ENCODE measurements at places on chromosomes 4 and X. TPM values are rescaled to one million over a fixed set of nuclear protein-coding genes. Genes with fewer than 3 reads are reported as not detected.
A peak's percentile ranks its signal among the peaks of the same experiment; 100 is the strongest.

Gene DCHS2
- total RNA-seq, result 0.05 TPM

Gene TEX13B
- not detected for total RNA-seq

Gene FABP2
- total RNA-seq, result not detected

Gene AKAP14
- not detected for total RNA-seq

Gene FBXL5
- total RNA-seq, result 20.6 TPM

Gene PRSS48
- total RNA-seq, result not detected

Gene AADAT
- total RNA-seq, result 15.4 TPM

Gene MAGEC1
- not detected for total RNA-seq

Gene NDP
- not detected for total RNA-seq

Gene DSPP
- total RNA-seq, result not detected

GRCh38 chr4:80897537-80898303 lies 132.8 kb upstream of the BMP3 start:
- H3K4me3 ChIP-seq, result no peak overlapping the region
- no peak overlapping the region for H3K27ac ChIP-seq
- H3K36me3 ChIP-seq, result no peaks in the 10 kb centered on the region
- no peaks in the 10 kb centered on the region for H3K4me1 ChIP-seq
- no peak for DNase-seq

DNA sequence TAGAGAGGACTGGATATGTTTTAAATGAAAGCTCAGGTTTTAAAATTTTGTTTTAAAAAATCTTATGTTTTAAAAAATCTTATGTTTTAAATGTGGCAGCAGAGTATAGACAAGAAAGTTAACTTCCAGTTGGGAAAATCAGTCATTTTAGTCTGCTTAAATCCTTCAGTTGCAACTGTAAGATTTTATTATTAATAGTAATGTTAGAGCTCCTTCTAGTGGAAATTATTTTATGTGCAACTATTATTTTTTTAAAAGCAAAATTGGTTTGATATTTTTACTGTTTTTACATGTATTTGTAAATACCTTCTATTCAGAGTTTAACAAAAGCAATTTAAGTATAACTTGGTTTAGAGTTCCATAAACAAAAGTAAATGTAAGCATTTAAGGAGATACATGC lies 8.5 kb upstream of the NUDT6 start:
- peaks cover 26% of the 10 kb centered on the region for H3K36me3 ChIP-seq
- H3K4me1 ChIP-seq, result no peaks in the 10 kb centered on the region
- H3K27ac ChIP-seq, result no peak overlapping the region
- no peak overlapping the region for H3K4me3 ChIP-seq
- no peaks in the 10 kb centered on the region for H3K27me3 ChIP-seq
- no peak for DNase-seq

- no peak overlapping the region for H3K4me3 ChIP-seq
- H3K27me3 ChIP-seq, result no peaks in the 10 kb centered on the region
- H3K27ac ChIP-seq, result no peak overlapping the region
- DNase-seq, result no peak
- peaks cover 2% of the 10 kb centered on the region for H3K4me1 ChIP-seq
These were observed 44.7 kb upstream of the AFAP1 start for GRCh38 chr4:7984286-7984925.

GRCh38 chr4:167052631-167053091 lies 181.6 kb downstream of the SPOCK3 start:
- H3K27ac ChIP-seq, result no peak overlapping the region
- H3K27me3 ChIP-seq, result no peaks in the 10 kb centered on the region
- no peak overlapping the region for H3K4me3 ChIP-seq
- H3K36me3 ChIP-seq, result no peaks in the 10 kb centered on the region
- no peaks in the 10 kb centered on the region for H3K4me1 ChIP-seq

- no peak for DNase-seq
- no peak overlapping the region for H3K4me3 ChIP-seq
- H3K27me3 ChIP-seq, result no peaks in the 10 kb centered on the region
- H3K4me1 ChIP-seq, result no peaks in the 10 kb centered on the region
These were observed 639.7 kb downstream of the TRIML1 start for GRCh38 chr4:188778905-188779304.

DNA sequence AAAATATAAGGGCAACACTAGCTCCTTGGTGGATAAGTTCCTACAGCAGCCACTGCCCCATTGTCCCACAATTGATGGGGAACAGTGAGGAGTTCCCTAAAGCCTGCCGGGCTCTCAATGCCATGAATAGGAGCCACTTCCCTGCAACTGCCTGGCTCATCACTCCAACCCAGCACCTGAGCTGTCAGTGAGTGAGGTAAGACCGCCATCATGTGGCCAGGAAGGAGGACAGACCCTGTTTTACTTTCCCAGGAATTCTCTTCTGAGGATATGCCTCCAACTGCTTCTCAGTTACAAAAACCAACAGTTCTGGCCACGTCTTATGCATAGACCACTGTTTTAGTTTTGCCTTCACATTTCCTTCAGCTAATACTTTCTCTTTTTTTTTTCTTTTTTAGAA lies 45.5 kb downstream of the SRPX start:
- DNase-seq, result peak; percentile 24
- no peak overlapping the region for H3K27ac ChIP-seq
- no peaks in the 10 kb centered on the region for H3K36me3 ChIP-seq
- H3K4me3 ChIP-seq, result no peak overlapping the region
- H3K4me1 ChIP-seq, result no peaks in the 10 kb centered on the region
- H3K27me3 ChIP-seq, result no peaks in the 10 kb centered on the region

DNA sequence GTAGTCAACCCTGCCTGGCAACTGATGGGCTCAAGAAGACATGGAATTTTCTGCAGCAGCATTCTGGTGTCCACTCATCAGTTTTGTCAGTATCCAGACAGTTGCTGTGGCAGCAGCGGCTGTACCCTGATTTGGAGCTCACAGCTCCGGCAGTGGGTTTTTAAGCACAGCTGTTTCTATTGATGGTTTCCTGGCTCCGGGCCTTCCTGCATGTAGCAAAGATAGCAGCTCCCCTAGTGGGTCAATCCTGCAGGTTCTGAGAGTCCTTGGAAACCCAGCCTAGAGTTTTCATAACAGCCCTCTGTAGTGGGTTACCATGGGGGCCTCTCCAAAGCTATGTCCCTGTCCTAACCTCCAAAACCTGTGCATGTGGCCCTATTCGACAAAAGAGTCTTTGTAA lies 84.0 kb upstream of the ATP6AP2 start:
- no peak overlapping the region for H3K27ac ChIP-seq
- H3K4me1 ChIP-seq, result no peaks in the 10 kb centered on the region
- H3K27me3 ChIP-seq, result no peaks in the 10 kb centered on the region

DNA sequence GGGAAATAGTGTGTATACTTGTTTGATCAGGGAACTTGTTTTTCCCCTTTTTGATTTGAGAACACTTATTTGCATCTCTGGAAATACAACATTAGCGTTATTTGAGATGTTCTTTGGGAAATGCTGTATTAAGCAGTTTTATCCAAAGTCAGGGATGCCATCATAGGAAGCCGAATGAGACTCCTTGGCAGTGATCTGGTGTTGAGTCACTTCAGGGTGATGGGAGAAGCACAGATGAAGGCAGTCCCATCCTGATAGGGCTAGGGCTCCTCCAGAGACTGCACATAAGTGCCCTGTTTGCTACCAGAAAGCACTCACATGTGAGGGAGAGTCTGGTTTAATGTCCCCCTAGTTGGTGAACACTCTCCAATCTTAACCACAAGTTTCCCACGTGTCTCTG lies 62.3 kb downstream of the IL1RAPL1 start:
- no peaks in the 10 kb centered on the region for H3K27me3 ChIP-seq
- no peak overlapping the region for H3K4me3 ChIP-seq
- H3K27ac ChIP-seq, result no peak overlapping the region
- no peak for DNase-seq

DNA sequence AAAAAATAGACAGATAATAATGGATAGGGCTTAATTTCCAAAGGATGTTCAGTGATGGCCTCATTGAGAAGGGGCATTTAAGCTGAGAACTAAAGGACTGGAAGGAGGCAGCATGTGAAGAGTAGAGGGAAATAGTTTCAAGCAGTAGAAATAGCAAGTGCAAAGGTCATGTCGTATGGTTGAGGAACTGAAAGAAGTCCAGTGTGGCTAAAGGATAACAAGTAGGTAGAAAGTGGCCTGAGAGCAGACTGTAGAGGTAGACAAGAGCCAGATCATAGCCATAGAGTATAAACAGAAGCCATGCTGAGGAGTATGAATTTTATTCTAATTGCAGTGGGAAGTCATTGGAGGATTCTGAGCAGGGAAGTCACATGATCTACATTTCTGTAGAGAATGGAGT lies 72.3 kb downstream of the GRIA3 start:
- no peaks in the 10 kb centered on the region for H3K27me3 ChIP-seq
- H3K36me3 ChIP-seq, result no peaks in the 10 kb centered on the region
- DNase-seq, result no peak
- H3K27ac ChIP-seq, result no peak overlapping the region
- no peak overlapping the region for H3K4me3 ChIP-seq
- H3K4me1 ChIP-seq, result no peaks in the 10 kb centered on the region

DNA sequence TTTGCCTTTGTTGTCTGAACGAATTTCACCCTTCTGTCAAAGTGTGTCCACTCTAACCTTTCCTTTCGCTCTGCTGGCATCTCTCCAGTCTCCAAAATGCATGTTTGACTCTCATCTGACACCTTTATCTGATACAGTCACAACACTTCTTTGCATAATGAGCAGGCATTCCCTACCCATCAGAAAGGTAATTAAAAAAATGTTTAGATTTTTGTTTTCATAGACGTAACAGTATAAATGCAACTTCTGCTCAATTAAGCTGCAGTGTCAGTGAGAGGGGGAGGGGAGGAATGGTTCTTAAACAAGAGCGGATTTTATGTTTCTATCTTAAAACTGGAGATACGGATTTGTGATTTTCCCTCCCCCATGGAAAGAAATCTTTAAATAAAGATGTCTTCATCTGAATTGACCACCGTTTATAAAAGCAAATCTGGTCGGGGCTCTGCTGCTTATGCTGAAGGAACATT lies 70.2 kb downstream of the CXXC4 start:
- no peak overlapping the region for H3K27ac ChIP-seq
- H3K36me3 ChIP-seq, result no peaks in the 10 kb centered on the region
- DNase-seq, result no peak
- no peak overlapping the region for H3K4me3 ChIP-seq
- no peaks in the 10 kb centered on the region for H3K4me1 ChIP-seq
- no peaks in the 10 kb centered on the region for H3K27me3 ChIP-seq

DNA sequence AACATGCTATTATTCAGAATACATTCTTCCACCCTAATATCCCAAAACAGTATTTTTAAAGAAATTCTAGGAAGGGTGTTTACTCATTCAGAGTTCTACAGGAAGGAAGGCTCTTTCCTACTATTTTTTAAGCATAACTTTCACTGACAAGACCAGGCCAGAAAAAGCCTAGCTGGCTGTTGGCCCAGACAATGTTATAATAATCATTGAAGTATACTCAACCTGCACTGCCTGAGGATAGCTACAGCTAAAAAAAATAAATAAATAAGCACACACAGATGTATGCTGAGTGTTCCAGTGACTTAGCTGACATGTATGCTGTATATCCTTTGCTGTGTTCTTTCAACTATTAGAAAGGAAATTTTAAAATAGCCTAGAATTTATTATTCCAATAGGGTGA lies 145.8 kb upstream of the SPRY1 start:
- H3K4me3 ChIP-seq, result no peak overlapping the region
- no peaks in the 10 kb centered on the region for H3K36me3 ChIP-seq
- H3K4me1 ChIP-seq, result no peaks in the 10 kb centered on the region
- no peak overlapping the region for H3K27ac ChIP-seq
- H3K27me3 ChIP-seq, result no peaks in the 10 kb centered on the region

- DNase-seq, result no peak
- no peak overlapping the region for H3K4me3 ChIP-seq
- H3K36me3 ChIP-seq, result no peaks in the 10 kb centered on the region
- no peaks in the 10 kb centered on the region for H3K4me1 ChIP-seq
These were observed 1.5 kb upstream of the TLR7 start for GRCh38 chrX:12865359-12865758.

DNA sequence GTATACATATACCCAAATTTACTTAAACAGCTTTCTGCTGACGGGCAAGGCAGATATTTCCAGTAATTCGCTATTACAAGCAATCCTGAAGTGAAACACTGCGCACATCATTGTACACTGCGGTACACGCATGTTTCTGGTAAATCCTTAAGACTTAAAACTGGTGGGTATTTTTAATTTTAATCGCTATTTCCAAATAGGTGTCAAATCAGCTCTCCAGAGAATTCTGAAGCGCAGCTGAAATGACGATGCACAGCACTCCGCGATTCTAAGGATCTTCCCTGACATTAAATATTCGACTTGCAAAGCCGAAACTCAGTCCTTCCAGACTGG lies 361 bp downstream of the TMEM128 start:
- H3K4me3 ChIP-seq, result peak overlapping the region; percentile 94
- peak overlapping the region; percentile 85 for H3K27ac ChIP-seq
- H3K36me3 ChIP-seq, result peaks cover 5% of the 10 kb centered on the region
- no peak for DNase-seq
- H3K4me1 ChIP-seq, result peaks cover 16% of the 10 kb centered on the region
